ENCODE measurements at places on chromosomes 13 and 19.

DNA sequence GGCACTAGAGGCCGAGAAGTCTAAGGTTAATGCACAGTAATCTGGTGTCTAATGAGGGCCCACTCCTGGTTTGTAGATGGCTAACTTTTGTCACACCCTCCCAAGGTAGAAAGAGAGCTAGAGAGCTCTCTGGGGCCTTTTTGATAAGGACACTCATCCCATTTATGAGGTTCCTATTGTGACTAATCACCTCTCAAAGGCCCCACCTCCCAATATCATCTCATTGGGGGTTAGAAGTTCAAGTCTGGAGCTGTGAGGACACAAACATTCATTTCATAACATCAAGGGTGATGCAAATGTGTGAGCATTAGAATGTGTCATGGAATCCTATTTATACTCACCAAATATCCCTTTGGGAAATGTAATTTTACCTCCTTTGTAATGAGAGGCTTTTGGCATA, 79.2 kb upstream of the SLC10A2 start:
- DNase-seq, result no peak

- DNase-seq, result no peak
These were observed 16.0 kb upstream of the PRR19 start for GRCh38 chr19:42285988-42286348.

DNA sequence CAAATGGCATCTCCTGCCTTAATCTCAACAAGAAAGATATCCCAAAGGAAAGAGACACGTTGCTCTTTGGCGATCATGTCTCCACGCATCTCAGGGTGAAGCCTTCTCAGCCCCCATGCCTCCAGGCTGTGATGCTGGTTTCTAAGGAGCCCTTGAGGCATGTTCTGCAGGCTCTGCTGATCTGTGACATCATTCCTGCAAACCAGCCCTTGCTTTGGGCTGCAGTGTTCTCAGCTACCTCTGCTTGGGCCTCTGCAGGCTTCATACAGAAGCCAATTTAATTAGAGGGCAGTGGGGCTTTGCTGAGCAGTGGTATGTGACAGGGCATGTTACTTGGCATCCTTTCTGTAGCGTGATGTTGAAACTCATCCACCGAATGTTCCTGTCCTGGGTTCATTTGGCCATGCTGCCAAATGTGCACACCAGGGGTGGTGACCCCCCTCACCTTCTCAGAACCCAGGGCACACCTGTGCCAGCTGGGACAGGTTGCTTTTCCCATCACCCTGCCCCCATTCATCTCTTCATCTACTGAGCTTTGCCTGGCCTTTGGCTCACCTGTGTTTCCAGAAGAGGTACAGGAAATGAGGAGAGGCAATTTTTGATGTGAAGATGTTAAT, 230.9 kb downstream of the TEX29 start:
- DNase-seq, result no peak

DNA sequence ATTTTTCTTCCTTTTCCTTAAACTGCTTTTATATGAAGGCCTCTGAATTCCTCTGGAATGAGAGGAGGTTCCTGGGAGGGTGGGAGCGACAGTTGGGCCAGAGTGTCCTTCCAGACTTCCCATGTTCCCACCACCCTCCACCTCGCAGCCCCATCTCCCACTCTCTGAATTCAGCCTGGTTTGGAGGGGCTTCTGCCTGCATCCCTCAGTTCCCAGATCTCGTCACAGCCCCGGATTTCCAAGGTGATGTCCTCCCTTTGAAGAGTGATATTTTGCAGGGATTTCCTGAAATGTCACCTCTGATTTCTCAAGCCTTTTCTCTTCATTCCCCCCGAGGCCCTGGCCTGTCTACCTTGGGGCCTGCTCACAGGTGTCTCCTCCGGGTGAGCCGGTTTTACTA, 16.7 kb upstream of the SLC7A9 start:
- DNase-seq, result no peak

GRCh38 chr13:111665691-111666095, 345.3 kb downstream of the TEX29 start:
- DNase-seq, result no peak

- no peak for DNase-seq
These were observed 16.6 kb downstream of the DDX39A start for GRCh38 chr19:14402332-14403144.

GRCh38 chr19:6340493-6341201, 7.2 kb upstream of the ACER1 start:
- DNase-seq, result no peak

GRCh38 chr13:32528358-32528757, 10.2 kb downstream of the N4BP2L2 start:
- DNase-seq, result no peak

GRCh38 chr13:75016225-75016624, 465.7 kb downstream of the TBC1D4 start:
- DNase-seq, result no peak
